Amniotic stem cell (primary cell): ENCODE measurements at places on chromosomes 16 and 17.
A peak's percentile ranks its signal among the peaks of the same experiment; 100 is the strongest.

DNA sequence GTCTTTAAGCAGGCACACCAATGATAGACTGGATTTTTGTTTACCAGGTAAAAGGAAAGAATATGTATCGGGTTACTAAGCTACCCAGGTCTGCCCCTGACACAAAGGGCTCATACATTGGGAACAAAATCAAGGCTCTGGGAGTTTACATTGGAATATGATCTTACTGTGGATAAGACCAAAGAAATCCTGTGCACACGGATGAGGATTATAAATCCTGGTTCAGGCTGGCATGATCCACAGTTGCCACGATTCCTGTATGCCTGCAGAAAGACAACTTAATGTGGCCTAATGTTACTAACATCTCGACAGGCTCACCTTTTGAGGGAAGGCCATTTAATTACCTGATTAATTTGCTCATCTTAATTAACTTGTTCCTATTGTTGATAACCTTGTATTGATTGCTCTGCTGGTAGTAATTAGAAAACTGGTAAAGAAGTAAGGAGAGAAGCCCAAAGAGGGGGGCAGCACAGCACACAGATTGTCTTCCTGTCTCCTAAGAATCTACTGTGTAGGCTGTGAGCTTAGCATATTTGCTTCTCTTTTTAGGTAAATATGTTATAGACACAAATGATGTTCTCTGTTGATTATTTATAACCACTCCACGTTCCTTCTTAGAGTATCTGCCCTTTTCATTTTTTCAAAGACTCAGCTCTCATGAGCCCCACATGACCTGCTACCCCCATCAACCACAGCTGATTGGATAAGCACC, 51.0 kb upstream of the TOX3 start:
- no peak for DNase-seq

- DNase-seq, result no peak
These were observed 21.4 kb downstream of the PLCD3 start for GRCh38 chr17:45110676-45111611.

DNA sequence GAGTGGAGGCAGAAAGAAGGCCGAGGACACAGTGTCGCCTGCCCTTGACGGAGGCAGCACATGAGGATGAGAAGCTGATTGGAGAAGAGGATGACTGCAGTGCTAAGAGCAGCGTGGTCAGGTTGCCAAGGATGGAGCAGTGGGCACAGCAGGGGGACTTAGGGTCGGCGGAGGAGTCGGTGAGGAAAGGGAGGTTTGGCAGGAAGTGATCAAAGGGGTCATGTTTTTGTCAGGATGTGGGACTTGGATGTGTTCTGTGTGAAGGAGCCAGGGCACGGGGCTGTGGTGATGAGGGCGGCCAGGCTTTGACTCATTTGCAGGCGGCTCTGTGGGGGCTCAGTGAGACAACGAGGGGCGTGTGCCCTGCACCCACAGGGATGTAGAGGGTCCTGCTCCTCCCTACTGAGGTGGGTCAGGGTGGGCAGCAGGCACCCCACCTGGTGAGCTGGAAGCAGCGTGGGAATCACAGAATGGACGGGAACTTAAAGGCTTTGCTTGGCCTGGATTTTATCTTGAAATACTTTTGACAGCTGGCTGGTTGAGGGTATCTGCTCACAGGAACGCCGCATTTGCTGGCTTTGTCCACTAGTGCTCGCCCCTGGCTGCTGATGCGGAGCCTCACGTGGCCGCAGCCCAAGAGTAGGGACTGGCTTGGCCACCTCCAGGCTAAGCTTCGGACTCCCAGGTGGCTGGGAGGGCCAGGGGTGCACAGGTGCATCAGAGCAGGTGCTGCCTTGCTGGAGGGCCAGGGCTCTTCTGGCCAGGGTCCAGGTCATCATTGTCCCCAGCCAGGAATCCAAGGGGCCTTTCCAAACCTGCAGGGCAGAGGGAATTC, 6.0 kb downstream of the MPG start:
- no peak for DNase-seq

- DNase-seq, result no peak
These were observed 464.7 kb upstream of the TOM1L1 start for GRCh38 chr17:54435966-54436365.

GRCh38 chr16:68401871-68402747, 46.2 kb downstream of the SMPD3 start:
- no peak for DNase-seq

- no peak for DNase-seq
These were observed 23.2 kb downstream of the USP43 start for GRCh38 chr17:9668517-9668916.

DNA sequence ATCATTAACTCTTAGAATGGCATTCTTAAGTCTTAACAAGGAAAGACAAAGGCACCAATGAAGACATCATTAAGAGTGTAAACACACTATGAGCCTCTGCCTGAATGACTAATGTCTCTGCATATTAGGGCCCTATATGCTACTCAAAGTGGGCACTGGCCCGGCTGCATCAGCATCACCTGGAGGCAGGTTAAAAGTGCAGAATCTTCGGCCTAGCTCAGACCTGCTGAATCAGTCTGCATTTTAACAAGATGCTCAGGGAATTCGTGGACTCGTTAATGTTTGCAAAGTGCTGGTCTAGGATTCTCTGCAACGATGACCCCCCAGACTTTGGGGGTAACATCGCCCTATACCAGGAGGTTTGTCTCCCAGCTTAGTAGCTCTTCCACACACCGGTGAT, 6.7 kb downstream of the MPP3 start:
- DNase-seq, result no peak

DNA sequence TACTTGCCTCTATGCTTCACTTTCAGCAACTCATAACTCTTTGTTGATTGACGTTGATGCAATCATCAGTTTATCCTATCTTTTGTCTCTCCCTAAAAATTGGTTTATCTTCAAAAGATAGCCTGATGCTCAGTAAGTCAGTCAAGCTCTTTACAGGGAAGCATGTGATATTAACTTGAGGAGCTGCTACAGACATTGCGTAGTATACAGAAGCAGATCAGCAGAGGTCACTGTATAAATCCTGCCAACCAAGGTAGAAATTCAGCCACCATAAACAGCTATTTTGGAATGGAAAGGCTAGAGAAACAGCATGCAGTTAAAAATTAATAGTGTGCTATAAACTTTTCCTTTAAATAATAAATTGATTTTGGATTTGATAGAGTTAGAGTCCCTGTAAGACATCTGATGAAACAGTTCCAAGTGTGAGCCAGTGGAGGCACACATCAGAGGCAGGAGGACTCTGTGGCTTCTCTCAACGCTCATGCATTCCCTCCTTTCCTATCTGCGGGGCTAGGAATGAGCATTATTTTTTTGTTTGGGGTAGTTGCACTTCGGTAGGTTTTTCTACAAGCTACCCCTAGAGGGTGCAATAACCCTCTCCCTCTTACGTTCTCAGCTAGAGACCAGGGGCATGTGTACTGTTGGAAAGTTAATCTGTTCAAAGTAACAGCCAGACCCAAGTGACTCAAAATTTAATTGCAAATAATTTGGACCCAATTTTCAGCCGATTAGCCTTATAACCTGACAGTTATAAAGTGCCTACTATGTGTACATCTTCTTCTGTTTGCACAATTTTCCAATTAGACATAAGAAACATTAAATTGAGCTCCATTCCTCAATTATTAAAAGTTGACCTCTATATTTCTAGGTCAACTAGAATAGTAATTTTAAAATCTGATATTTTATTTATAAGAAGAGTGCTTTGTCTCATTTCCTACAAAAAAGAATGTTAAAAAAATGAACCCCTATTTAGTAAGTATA, 647.7 kb upstream of the SOX9 start:
- DNase-seq, result peak; percentile 39

DNA sequence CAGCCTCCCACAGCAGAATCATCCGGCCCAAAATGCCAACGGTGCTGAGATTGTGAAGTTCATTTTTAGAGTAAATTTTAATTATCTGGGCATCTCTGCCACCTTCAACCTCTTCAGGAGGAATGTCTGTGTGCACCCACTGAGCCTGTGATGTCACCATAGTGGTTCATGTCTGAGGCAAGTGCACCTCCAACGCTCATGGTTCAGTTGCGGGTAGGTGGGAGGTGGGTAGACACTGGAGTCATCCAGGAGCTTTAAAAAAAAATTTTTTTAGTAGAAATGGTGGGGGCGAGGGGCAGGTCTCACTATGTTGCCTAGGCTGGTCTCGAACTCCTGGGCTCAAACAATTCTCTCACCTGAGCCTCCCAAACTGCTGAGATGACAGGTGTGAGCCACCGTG, 1.9 kb downstream of the FLYWCH1 start:
- DNase-seq, result no peak

GRCh38 chr17:44801880-44802279, 28.2 kb downstream of the GJC1 start:
- DNase-seq, result no peak

DNA sequence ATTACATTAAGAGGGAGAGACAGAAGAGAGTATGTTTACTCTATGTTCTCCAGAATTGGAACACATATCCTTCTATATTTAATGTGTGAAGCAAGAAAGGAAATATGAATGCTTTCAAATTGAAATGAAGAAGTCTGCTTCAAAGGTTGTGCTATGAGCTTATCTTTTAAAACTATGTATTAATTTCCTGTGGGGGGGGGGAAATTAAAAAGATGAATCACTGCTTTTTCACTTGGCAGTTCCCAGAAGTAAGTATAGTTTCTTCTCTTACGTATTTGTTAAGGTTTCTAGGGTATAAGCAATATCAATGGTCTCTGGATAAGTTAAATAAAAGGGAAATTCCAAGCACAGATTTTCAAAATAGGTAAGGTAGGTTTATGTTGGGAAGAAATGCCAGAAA, 7.0 kb downstream of the TERF2 start:
- DNase-seq, result no peak

DNA sequence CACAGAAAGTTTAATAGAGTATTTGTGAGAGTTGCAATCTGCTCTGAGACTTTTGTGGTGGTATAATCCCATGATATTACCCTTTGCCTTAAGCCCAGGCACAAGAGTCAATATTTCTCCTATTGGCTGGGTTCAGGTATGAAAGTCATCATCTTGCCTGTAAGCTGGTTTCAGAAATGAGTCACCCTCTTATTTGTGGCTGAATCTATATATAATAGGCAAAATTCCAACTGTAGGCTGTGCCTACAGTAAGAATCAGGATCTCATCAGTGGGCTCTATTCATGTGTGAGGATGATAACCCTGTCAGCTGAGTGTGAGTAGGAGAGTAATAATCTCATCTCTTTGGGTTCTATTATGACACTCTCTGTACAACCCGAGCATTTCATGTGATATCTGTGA, 2103.1 kb downstream of the TP53TG3F start:
- no peak for DNase-seq

DNA sequence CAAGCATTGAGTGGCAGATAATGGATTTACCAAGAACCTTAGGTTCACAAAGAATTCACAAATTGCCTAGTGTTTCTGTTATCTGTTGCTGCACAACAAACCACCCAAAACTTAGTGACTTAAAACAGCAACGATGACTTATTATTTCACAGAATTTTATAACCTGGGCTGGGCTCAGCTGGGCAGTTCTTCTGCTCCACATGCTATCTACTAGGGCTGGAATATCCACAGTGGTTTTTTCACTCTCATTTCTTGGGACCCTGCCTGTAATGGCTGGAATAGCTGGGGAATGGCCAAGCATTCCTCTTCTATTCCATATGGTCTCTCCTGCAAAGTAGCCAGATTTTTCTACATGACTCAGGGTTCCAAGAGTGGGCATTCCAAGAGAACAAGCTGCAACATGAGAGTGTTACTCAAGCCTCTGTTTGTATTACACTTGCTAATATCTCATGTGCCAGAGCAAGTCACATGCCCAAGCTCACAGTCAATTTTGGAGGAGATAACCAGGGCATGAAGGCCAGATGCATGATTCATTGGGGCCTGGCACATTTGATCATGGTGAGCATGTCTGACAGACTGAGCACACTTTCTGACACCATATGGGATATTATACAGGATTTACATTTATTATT, 4.9 kb upstream of the PSMD7 start:
- DNase-seq, result no peak

GRCh38 chr16:52411011-52411410, 135.9 kb downstream of the TOX3 start:
- DNase-seq, result no peak

- no peak for DNase-seq
These were observed 923 bp downstream of the ANKRD13B start for GRCh38 chr17:29593591-29594518.

DNA sequence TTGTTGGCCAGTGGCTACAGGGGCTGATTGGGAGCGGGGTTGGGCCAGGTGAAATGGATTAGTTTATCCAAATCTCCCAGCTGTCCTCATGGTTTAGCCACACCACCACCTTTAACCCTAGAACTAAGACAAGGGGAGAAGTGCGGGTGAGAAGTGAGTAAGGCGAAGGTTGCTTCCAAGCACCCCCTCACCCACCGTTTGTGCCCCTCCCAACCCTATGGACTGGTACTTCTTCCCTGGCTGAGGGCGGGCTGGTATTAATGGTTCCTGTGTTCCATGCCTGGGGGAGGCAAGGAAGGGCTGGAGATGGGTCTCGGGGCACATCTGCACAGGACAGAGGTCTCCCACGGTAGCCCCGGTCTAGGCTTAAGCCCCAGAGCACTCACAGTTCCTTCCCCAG, 25.1 kb downstream of the NT5M start:
- no peak for DNase-seq
